OCI-LY7 (cell line): ENCODE measurements at places on chromosomes 4 and X.

- DNase-seq = no peak
These were observed 7.1 kb downstream of the NKX3-2 start for GRCh38 chr4:13537011-13537831.

- DNase-seq = no peak
These were observed 104.6 kb upstream of the NWD2 start for GRCh38 chr4:37139987-37140386.

GRCh38 chr4:98249831-98250230, 11.4 kb upstream of the RAP1GDS1 start:
- DNase-seq = no peak

DNA sequence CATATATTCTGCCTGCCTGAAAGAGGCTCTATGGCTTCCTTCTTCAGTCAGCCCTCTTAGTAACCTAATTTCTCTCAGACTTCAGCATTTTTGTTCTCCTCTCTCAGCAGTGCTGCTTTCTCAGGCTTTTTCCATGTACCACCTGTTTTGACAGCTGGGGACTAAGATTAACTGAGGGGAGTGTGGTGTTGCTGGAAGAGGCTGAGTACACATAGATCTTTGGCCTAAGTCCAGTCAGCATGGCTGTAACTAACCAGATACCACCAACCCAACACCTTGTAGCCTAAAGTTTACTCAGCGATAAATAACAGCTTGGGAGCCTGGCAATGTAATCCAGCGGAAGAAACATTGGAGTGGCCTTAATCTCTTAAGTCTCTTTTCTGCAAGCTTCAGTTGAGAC, 85.5 kb downstream of the RTL3 start:
- DNase-seq = no peak

GRCh38 chrX:15206306-15206705, 63.6 kb downstream of the ASB9 start:
- DNase-seq = no peak

- no peak for DNase-seq
These were observed 504 bp upstream of the RBM3 start for GRCh38 chrX:48573690-48574269.

DNA sequence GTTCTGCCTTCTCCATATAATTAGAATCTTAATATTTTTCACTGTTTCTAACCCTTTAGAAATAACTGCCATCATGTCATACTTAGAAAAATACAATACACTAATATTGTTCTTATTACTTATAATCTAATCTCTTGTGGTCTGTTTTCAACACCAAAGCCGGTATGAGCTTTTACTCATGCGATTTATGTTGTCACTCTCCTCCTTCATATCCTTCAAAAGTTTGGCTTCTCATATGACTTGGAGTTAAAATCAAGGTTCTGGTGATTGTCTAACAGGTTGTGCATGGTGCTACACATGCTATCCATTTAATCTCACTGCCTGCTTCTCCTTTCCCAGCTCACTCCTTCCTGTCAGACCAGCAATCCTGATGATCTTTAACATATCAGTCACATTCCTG, 1392.9 kb downstream of the ARAP2 start:
- DNase-seq = no peak
